ENCODE measurements at places on chromosomes 12 and 14.

GRCh38 chr14:74542056-74542685 lies 48.6 kb downstream of the ISCA2 start:
- no peak for DNase-seq

DNA sequence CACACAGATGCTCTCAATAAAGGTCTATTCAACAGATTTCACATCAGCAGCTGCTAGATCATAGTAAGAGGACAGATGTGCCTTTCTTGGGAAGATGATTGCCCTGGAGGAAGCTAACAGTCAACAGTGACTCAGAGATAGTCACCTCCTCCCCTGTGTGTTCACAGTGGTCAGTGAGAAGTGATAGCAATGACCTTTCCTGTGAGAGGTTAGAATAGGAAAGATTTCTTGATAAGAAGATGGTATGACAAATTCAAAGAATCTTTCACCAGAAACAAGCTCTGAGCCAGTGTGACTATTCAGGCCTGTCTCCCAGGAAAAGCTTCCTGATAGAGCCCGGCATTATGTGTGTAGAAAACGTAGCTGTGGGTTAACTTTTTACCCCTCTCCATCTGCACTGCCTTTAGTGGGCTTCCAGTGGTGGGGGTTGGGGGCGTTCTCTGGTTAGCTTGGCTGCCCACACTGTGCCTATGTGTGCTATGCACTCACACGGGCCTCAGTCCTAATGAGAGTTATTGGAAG lies 66.4 kb upstream of the ARHGAP5 start:
- DNase-seq = no peak

DNA sequence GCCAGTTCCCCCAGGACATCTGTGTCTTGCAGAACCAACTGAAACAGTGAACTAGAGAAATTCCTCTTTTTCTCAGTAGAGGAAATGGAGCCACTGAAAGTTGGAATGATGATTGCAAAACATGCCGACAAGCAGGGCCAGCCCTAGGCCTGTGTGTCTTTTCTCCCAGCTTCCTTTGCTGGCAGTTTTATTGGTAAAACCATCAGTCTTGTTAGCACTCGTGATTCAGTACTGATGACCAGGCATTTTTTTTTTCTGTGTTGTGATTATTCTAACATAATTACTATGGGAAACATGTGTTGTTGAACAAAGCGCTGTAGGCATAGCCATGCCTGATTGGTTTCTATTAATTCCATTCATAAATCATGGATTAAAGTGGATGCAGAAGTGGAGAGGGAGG lies 620.7 kb downstream of the AACS start:
- no peak for DNase-seq

DNA sequence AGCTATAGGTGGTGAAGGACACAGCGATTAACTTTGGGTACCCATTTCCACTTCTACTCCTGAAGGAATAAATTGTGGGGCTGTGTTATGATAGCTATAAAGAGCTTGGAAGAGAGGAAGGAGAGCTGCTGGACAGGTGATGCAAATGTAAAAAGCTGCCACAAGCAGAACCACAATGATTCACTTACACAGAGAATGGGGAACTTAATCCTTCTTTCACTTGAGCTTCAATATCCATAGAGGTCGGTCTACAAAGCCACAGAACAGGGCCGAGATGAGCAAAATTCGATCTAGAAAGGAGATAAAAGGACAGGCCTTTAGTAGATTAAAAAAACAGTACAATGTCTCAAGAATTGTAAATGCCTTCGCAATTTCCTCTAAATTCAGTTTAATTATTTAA lies 831.1 kb downstream of the LRFN5 start:
- DNase-seq = no peak

- DNase-seq = no peak
These were observed 55.3 kb upstream of the ACSS3 start for GRCh38 chr12:81022531-81022930.

DNA sequence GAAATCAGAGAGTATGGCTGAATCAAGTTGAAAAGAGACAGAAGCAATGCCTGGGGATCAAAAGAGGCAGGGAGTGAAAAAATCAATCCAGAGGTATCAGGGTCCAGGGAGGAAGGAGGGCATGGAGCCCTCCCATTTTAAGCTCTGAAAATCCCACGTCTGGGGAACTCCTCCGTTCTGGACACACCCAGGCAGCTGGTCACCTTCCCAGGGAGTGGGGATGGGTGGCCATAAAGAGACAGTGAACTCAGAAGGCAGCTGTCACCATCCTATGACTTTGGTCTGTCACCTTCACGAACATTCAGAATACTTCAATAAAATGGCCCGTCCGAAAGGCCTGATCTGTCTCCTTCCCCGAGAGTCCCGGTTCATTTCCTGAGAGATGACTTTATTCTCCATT lies 71.6 kb downstream of the MAP1LC3B2 start:
- no peak for DNase-seq

GRCh38 chr12:57755454-57756372 lies 810 bp downstream of the MARCHF9 start:
- peak; percentile 29 for DNase-seq

GRCh38 chr12:33429468-33429867 lies 10.2 kb downstream of the SYT10 start:
- DNase-seq = no peak

- no peak for DNase-seq
These were observed 242.3 kb downstream of the CCER1 start for GRCh38 chr12:90712671-90713070.

- DNase-seq = no peak
These were observed 5.7 kb upstream of the CLEC14A start for GRCh38 chr14:38261620-38262019.

- no peak for DNase-seq
These were observed 23.8 kb downstream of the ATP6V1D start for GRCh38 chr14:67335781-67336180.

GRCh38 chr12:91513313-91513712 lies 330.7 kb upstream of the DCN start:
- DNase-seq = no peak

DNA sequence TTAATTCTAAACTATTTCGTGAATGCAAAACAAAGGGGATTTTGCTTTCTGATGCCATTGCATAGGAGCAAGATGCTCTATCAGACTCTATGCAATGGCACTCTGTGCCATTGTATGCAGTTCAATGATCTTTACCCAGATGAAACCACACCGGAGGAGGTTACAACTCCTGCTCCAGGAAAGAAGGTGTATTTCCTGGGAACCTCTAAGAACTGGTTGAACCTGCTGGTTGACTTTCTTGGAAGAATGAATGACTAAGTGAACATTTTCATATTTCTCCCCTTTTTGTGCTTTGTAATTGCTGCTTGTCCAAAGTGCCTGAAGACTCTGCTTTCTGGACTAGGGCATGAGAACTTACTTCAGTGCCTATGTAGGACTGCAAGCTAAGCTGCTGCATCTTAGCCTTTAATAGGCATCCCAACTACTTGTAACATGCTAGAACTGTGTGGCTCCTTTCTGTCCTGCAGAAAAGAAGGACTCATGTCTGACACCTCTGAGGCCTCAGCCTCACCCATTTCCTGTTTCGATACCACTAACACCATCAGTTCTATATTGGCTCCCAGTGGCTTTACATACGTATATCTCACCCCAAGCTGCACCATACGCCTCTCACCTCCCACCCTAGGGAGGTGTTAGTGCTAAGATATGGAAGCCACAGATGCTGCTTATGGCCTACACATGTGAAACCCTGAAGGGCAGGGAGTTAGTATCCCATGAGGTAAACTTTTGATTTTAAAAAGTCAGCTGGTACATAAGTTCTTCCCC lies 193.5 kb upstream of the CNOT2 start:
- DNase-seq = peak; percentile 38

- DNase-seq = no peak
These were observed 29.2 kb downstream of the HSP90AA1 start for GRCh38 chr14:102057480-102058114.

DNA sequence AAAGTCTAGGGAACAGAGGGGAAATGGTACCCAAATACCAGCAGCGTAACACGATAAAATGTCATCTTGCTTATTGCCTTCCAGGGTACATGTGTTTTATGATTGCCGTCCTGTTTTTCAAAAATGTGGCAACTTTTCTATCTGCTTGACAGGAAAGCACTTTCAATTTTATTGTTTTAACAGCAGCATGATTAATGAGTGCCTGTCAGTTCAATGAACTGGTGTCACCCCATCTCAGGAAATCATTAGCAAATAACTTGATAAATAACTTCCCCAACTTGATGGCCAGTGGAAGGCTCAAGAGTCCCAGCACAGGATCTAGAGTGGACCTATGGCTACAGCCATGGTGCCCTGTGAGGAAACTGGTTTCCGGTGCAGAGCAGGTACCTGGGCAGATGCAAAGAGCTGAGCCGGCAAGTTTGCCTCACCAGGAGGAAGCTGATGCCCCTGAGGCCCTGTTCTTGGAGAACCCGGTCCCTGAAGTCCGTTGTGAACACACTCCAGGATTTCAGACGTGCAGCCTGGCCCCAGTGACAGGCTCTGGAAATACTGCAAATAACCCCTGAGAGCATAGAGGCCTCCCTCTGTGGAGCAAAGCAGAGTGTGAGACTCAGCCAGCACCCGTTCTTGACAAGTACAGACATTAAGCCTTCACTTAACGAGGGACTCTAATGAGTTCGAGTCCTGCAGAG lies 173.5 kb upstream of the SFSWAP start:
- no peak for DNase-seq

GRCh38 chr14:24900269-24901100 lies 149.5 kb downstream of the STXBP6 start:
- no peak for DNase-seq

DNA sequence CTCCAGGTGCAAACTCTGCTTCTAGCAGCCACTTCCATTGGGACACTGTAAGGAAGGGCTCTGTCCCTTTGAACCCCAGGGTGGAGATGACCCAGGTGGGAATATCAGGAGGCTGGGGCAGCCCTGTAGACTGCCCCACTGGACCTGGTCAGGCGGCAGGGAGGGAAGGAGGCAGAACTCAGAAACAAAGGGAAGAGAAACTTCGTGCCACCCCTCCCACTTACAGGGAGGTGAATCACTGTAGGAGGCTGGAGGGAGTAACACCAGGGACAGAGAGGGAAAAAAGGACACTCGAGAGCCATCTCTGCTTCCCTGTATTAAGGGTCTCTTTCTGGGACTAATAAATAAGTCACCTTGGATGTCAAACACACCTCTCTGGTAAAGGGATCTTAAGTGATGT lies 37.4 kb downstream of the ISCA2 start:
- DNase-seq = no peak

- DNase-seq = no peak
These were observed 9.8 kb upstream of the PARP11 start for GRCh38 chr12:3882896-3883564.

- DNase-seq = no peak
These were observed 735 bp upstream of the P2RX7 start for GRCh38 chr12:121131941-121132341.

GRCh38 chr14:62289471-62289870 lies 527.3 kb downstream of the SNAPC1 start:
- DNase-seq = no peak

GRCh38 chr14:54362759-54363437 lies 33.9 kb upstream of the CDKN3 start:
- no peak for DNase-seq

DNA sequence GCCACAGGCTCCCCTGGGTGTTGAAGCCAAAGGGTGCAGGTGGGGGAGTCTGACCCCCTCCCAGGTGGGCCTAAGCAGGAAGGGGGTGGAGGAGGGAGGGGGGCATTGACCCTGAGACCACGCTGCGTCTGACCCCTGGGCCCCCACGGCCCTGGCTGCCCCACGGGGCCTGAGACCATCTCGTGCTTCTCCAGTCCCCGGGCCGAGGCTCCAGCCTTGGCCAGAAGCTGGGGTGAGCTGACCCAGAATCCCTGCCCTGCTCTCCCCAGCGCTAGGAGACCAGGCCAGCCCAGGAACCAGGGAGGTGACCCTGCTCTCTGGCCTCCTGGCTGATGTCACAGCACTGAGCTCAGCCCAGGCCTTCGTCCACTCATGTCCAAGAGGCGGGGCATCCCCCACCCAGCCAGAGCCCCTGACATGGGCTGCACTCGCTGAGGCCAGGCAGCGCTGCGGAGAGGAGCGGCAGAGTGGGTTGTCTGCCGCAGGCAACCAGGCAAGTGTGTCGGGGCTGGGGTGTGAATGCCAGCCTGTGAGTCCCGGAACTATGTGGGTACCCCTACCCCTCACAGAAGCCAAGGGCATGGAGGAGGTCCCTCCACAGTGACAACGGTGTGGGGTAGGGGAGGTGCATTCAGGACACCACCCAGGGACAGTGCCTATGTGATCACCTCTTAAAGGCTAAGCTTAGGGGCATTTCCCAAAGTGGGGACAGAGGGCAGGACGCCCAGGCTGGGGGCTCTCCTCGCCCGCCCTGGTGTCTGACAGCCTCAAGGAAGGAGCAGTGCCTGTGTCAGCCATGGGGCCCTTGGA lies 6.3 kb downstream of the TRMT61A start:
- no peak for DNase-seq

GRCh38 chr12:28870839-28871440 lies 278.1 kb upstream of the FAR2 start:
- no peak for DNase-seq

GRCh38 chr12:10226086-10226485 lies 13.4 kb downstream of the GABARAPL1 start:
- DNase-seq = no peak

GRCh38 chr14:54857830-54858269 lies 44.8 kb downstream of the GCH1 start:
- no peak for DNase-seq

GRCh38 chr12:51195841-51196240 lies 22.0 kb downstream of the POU6F1 start:
- no peak for DNase-seq

- DNase-seq = no peak
These were observed 15.7 kb upstream of the RAB35 start for GRCh38 chr12:120132054-120132836.

DNA sequence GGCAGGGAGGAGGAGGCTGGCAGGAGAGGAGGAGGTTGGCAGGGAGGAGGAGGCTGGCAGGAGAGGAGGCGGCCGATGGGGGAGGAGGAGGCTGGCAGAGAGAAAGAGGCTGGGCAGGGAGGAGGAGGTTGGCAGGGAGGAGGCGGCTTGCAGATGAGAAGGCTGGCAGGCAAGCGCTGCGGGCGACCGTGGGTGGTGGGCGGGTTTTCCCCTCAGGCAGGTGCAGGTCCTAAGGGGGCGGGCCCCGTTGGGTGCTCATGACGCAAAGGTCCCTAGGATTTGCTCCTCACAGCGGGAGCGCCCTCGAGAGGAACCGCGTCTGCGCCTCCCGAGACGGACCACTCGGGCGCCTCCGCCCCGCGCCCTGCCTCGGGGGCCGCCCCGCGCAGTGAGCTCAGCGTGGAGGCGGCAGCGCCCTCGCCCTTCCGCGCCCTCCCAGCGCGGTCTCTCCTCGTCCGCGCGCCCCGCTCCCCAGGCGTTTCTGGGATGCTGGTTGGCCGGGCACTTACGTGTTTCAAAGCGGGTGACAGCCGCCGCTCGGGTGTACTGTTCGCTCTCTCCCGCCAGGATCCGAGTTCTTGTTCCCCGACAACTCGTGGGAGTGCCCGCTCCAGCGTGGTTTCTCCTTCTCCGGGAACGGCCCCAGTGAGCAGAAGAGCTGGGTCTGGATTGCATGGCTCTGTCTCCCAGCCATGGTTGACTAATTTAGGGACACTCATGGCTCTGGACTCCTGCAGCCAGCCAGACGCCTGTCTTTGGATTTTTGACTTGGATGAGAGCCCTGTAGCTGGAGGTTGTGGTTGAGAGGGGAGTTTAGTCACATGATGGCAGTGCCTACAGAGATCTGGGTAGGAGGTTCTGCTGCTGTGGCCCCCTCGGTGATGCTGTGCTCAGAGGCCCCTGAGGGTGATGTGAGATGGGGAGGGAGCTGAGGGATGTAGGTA lies 64.1 kb upstream of the PPP4R3A start:
- DNase-seq = peak; percentile 64

GRCh38 chr14:54085841-54086240 lies 129.2 kb upstream of the BMP4 start:
- DNase-seq = no peak
